ENCODE measurements at places on chromosomes 4 and X.

- no peak for DNase-seq
Observed at GRCh38 chr4:74283614-74284013, 24.7 kb upstream of the EPGN start.

GRCh38 chr4:176163041-176163440 is 32.3 kb downstream of the SPATA4 start:
- no peak for DNase-seq

GRCh38 chr4:4607336-4608213 is 65.7 kb upstream of the STX18 start:
- no peak for DNase-seq

- no peak for DNase-seq
Observed at GRCh38 chrX:12979026-12979607, 4.2 kb downstream of the TMSB4X start.

- peak; percentile 15 for DNase-seq
Observed at GRCh38 chrX:153768311-153769157, 4.5 kb downstream of the PLXNB3 start.

DNA sequence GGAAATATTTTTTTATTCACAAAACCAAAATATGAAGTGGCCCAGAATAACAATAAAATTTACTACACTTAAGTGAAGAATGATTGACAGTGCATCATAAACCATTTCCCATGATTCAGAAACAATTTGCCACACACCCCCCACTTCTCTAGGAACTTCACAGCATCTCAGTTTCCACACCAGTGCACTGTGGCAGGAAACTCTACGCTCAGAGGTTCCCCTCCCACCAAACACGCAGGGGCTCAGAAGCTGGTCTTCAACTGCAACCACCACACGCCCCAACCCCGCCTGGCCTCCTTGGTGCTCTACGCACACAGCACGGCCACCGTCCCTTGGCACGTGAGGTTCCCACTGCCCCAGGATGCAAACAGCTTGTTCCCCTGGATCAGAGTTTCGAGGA is 63.7 kb downstream of the ZFYVE28 start:
- DNase-seq = no peak

- no peak for DNase-seq
Observed at GRCh38 chr4:152028131-152028530, 267.3 kb upstream of the GATB start.

- DNase-seq = no peak
Observed at GRCh38 chr4:104826171-104826570, 320.5 kb upstream of the TET2 start.

- DNase-seq = no peak
Observed at GRCh38 chrX:69543572-69543971, 39.4 kb downstream of the NALF2 start.

DNA sequence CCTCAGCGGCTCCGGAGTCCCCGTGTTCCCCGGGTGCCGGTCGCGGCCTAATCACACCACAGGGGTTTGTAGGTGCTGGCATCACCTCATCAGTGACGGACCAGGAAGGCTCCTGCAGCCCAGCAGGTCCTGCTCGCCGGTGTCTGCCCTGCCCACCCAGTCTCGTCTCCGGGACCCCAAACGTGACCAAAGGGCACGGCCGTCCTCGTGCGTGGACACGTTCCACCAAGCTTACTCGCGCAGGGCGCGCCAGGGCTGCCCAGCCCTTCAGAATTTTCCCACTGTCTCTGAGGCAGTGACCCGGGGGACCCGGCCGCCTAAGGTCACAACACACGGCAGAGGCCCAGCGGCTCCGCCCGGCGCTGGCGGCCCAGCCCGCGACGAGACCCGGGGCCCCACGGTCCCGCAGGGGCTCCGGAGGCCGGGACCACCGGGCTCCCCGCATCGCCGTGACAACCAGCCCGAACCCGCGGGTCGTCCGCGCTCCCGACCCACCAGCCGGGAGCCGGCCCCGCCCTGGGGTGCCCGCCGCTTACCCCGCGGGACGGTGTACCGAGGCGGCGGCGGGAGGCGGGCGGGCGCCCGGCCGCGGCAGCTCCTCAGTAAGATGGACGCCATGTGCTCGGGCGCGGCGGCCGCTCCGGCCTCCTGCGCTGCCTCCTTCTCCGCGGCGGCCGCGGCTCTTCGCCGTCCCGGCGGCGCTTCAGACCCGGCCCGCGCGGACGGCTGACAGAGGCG is 454 bp downstream of the LETM1 start:
- DNase-seq = peak; percentile 31
